ENCODE measurements at places on chromosomes 4 and X. TPM values are rescaled to one million over a fixed set of nuclear protein-coding genes. Genes with fewer than 3 reads are reported as not detected.

GRCh38 chr4:17447056-17447455, 64.8 kb downstream of the QDPR start:
- no peak for DNase-seq

- peak; percentile 31 for DNase-seq
Observed at GRCh38 chr4:169668069-169668721, 47.8 kb downstream of the CLCN3 start.

DNA sequence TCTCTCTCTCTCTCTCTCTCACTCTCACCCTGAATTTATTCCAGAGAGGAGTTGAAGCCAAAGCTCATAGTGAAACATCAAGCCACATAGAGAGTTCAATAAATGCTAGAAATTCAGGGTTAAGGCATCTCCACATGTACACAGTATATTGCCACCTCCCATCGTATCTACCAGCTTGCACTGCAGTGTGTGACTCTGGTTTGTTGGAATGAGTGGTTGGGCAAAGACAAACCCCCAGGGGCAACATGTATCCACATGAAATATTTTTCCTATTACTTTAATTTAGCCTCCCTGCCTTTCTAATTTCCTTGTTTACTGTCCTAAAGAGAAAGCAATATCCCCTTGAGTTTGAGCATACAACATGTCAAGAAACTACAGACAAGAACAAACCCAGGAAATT, 247.3 kb downstream of the SPATA18 start:
- DNase-seq: no peak

GRCh38 chrX:40182615-40183014, 84.9 kb upstream of the BCOR start:
- DNase-seq: no peak

- DNase-seq: no peak
Observed at GRCh38 chrX:68631336-68631735, 16.1 kb upstream of the STARD8 start.

DNA sequence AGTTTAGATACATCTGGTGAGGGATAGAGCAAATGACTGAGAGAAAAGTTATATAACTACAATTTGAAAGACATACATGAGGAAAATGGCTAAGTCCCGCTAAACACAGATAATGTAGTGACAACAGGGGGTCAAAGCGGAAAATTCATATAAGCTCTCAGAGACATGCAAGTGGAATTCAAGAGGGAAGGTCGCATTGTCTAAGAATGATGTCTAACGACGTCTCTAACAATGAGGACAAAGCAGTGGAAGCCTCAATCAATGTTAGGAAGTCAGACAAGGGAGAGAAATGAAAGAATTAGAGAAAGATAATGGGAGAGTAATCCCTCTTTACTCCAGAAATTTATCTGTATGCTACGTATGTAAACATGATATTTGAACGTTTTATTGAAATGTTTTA, 113.4 kb downstream of the ANTXR2 start:
- DNase-seq: no peak

DNA sequence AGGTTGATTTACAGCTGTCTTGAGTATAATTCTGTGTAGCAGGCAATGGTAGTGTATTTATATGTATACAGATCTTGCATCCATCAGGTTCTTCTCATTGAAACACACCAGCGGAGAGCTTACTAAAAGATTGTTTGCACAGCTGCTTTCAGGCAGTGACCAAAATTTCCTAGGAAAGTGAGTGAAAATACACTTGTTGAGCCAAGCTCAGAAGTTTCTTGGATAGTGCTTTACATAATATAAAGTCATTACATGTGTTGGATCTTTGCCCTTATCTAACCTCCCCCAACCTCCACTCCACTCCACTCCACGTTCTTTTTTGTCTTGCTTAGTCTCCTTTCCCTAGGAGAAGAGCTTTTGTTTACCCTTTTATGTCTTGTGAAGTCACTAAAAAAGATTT, 34.1 kb downstream of the CNKSR2 start:
- DNase-seq: no peak

GRCh38 chr4:40280586-40280985, 54.5 kb upstream of the CHRNA9 start:
- DNase-seq: no peak

Gene ZAR1
- total RNA-seq: not detected

Gene ZBTB49
- total RNA-seq: 7.0 TPM

Gene DOK7
- total RNA-seq: 0.95 TPM

Gene SCML2
- total RNA-seq: 1.7 TPM

Gene PDGFC
- 7.5 TPM for total RNA-seq
